Activated naive CD8-positive, alpha-beta T cell treated with anti-CD3 and anti-CD28 coated beads, Interleukin-2, amount 50 U/mL, for 24 hours (primary cell): ENCODE measurements at places on chromosomes 7 and 10.

GRCh38 chr10:85643171-85643844 is 723.3 kb downstream of the GRID1 start:
- DNase-seq = no peak

- DNase-seq = no peak
Observed at GRCh38 chr10:71501402-71501801, 104.7 kb downstream of the CDH23 start.

- no peak for DNase-seq
Observed at GRCh38 chr7:71637578-71637977, 505.6 kb downstream of the GALNT17 start.

GRCh38 chr10:70782746-70783680 is 2.2 kb downstream of the TBATA start:
- no peak for DNase-seq

DNA sequence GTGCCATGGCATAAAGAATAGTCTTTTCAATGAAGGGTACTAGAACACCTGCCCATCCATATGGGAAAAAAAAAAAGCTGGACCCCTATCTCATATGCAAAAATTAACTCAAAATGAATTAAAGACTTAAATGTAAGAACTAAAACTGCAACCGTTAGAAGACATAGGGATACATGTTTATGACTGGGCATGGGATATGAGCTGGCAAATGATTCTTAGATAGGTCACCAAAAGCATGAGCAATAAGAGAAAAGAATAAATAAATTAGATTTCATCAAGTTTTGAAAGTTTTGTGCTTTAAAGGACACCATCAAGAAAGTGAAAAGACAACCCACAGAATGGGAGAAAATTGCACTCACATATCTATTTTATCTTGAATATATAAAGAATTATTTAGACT is 222.0 kb downstream of the ADK start:
- DNase-seq = no peak
